ENCODE measurements at places on chromosomes 6 and 20. TPM values are rescaled to one million over a fixed set of nuclear protein-coding genes. Genes with fewer than 3 reads are reported as not detected.

GRCh38 chr20:21090111-21090618, 16.0 kb downstream of the LINC00237 start:
- peak; percentile 69 for DNase-seq

Gene APOM
- polyA plus RNA-seq: 12.0 TPM

- no peak for DNase-seq
Measured at GRCh38 chr20:50537546-50538201, 27.5 kb downstream of the PTPN1 start.

Gene ULBP2
- 0.73 TPM for polyA plus RNA-seq

Gene ENTPD6
- polyA plus RNA-seq: 56.9 TPM

DNA sequence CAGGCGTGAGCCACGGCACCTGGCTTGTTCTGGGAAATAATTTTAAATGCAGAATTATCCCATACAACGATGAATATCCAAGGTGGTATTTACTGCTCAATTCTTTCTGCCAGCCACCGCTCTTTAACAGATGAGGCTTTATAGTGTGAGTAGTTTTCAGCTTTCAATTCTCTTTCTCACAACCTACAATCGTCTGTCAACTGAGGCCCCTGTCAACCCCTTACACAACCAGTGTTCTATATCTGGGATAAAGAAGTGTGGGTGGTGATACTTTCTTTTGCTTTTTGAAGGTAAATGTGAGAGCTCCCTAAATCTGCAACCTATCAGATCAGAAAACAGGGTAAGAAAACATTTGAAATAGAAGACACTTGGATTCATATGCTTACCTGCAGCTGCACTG, 22.5 kb downstream of the STAU1 start:
- DNase-seq: no peak

- peak; percentile 6 for DNase-seq
Measured at GRCh38 chr20:2507875-2508630, 662 bp downstream of the ZNF343 start.

Gene HTR1B
- 0.48 TPM for polyA plus RNA-seq

Gene LCA5
- 7.2 TPM for polyA plus RNA-seq

Gene RHAG
- not detected for polyA plus RNA-seq

DNA sequence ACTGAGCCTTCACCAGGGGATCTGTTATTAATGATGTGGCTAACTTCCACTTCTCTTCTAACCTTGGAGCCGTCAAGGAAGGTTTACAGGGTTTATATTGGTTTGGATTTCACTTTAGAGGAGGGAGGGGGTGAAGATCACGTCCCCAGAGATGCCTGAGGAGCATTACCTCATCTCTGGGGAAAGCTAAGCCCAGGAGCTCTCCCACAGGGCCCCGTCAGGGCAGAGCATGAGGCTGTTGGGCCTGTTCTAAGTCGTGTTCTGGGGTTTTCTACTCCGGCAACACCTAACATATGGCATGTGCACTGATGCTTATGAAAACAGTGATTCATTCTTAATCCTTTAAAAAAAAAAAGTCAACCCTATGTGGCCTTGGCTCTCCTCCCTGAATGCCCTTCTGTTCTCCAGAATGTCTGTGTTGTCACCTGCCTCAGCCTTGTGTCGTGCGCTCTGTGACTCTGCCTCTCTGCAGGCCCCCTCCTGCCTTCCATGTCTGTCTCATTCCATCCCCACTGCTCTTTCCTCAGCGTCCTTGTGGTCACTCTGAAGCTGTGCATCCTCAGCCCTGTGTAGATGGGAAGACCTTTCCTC, 97.4 kb upstream of the JARID2 start:
- DNase-seq: peak; percentile 63

DNA sequence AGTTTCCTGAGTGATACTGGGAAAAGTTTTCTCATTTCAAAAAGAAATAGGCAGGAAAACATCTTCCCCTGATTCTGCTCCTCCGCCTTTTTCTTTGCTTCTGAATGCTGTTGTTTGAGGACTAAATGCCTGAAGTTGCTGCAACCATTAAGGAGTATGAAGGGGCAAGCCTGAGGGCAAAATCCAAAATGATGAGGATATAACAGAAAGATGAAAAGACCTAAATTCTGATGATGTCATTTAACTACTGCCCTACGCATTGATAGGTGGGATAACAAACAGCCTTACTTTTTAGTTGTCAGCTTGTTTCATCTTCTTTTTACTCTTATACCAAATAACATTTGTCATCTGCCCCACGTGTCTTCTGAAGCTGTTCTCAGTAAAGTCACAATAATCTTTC, 474.6 kb upstream of the MMS22L start:
- DNase-seq: no peak

DNA sequence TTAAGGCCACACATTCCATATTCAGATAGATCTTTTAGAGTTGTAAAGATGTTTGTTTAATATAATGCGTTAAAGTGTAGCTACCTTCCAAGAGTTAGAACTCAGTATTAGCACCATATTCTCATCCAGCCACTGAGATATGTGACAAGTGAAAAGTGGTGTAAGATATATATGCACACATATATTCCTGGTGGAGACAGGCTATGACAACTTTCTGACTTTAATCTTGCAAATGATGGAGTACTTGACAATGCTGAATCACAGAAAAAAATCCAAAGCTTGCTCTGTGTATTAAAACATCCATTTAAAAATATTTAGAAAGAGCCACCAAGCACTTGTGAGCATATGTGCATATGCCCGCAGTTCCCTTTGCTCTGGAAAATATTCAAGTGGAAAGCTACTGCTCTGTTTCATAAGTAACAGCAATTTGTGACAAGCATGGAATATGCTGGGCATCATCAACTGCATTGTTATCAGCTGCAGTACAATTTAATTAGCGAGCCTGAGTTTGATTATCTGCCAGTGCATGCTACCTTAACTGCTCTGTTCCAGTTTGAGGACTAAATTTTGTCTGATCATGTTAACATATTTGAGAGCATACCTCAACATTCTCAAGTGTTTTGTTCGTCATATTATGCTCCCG, 64.8 kb downstream of the VIP start:
- no peak for DNase-seq

- DNase-seq: no peak
Measured at GRCh38 chr6:112270756-112271155, 16.4 kb upstream of the LAMA4 start.

GRCh38 chr6:25717866-25718740, 36.4 kb upstream of the SLC17A4 start:
- DNase-seq: peak; percentile 89

DNA sequence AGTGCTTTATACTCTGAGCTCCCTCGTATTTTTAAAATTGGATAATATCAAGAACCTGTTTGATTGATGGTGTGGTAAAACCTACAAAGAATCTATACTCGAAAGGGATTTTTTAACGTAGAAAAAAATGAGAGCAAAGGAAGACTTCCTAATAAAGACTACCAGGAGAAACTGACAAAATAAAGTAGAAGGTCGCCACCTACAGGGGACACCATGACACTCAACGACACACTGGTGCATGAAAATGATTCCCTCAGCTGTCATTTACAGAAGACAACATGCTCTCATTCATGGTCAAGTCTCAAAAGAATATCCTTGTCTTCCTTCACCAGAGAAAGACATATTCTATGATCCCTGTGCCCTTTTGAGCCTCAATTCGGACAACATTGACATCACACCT, 10.1 kb upstream of the NHSL1 start:
- peak; percentile 66 for DNase-seq

Data from brain (organoid and tissue), 16 donors.